ENCODE measurements at places on chromosomes 5 and 9. TPM values are rescaled to one million over a fixed set of nuclear protein-coding genes. Genes with fewer than 3 reads are reported as not detected.

DNA sequence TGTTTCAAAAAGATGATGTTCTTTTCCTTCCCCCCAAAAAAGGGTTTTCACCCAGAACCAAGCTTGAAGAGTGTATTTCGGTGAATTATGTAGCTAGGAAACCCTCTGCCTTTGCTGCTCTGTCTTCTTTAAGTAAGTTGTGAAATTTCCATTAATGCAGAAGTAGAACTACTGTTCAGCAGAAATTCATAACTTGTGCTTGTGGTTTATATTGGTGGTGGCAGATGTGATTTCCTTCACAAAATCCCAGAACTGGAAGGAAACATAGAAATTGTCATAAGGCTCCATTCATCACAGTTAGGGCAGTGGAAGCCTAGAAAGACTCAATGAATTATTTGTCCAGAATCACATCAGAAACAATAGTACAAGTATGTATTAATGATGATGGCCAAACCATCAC lies 42.1 kb upstream of the DAB2 start:
- H3K36me3 ChIP-seq: no peaks in the 10 kb centered on the region
- no peak overlapping the region for H3K4me3 ChIP-seq
- no peaks in the 10 kb centered on the region for H3K4me1 ChIP-seq
- DNase-seq: no peak
- H3K27ac ChIP-seq: no peak overlapping the region
- H3K27me3 ChIP-seq: peaks cover 4% of the 10 kb centered on the region

Gene CTXN3
- total RNA-seq: not detected

Gene EIF4EBP3
- 6.7 TPM for total RNA-seq

- peak overlapping the region; percentile 17 for H3K27ac ChIP-seq
- no peak overlapping the region for H3K4me3 ChIP-seq
- peaks cover 13% of the 10 kb centered on the region for H3K36me3 ChIP-seq
- DNase-seq: no peak
- peaks cover 21% of the 10 kb centered on the region for H3K4me1 ChIP-seq
These were observed 2.8 kb downstream of the SRA1 start for GRCh38 chr5:140554454-140554853.

GRCh38 chr5:33229216-33229615 lies 211.5 kb upstream of the TARS1 start:
- H3K4me1 ChIP-seq: peaks cover 33% of the 10 kb centered on the region
- no peak for DNase-seq
- no peaks in the 10 kb centered on the region for H3K27me3 ChIP-seq
- no peak overlapping the region for H3K4me3 ChIP-seq

GRCh38 chr5:107542428-107542827 lies 128.3 kb downstream of the EFNA5 start:
- peaks cover 33% of the 10 kb centered on the region for H3K4me1 ChIP-seq
- no peak overlapping the region for H3K4me3 ChIP-seq
- no peaks in the 10 kb centered on the region for H3K36me3 ChIP-seq
- peak overlapping the region; percentile 69 for H3K27ac ChIP-seq

DNA sequence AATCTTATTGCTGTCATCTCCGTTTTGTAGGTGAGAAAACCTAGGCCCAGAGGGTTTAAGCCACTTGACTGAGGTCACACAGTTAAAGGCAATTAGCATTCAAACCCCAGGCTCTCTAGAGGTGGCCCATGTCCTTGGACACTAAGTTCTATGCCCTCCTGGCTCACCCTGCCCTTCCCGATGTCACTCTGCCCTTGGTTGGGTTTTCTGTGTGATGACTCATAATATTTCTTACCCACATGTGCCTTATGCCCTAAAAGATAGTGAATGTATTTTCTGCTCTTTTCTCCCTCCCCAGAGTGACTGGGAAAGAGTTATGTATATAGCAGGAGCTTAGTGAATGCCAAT lies 174.5 kb upstream of the PITX1 start:
- no peak overlapping the region for H3K4me3 ChIP-seq
- H3K27me3 ChIP-seq: peaks cover under 1% of the 10 kb centered on the region
- no peak for DNase-seq

Gene AFAP1L1
- total RNA-seq: 0.69 TPM

Gene IFNK
- total RNA-seq: not detected

Data from progenitor cell of endocrine pancreas (in vitro differentiated cells).